Neural progenitor cell (in vitro differentiated cells): ENCODE measurements at places on chromosomes 2 and 18.
A peak's percentile ranks its signal among the peaks of the same experiment; 100 is the strongest.

DNA sequence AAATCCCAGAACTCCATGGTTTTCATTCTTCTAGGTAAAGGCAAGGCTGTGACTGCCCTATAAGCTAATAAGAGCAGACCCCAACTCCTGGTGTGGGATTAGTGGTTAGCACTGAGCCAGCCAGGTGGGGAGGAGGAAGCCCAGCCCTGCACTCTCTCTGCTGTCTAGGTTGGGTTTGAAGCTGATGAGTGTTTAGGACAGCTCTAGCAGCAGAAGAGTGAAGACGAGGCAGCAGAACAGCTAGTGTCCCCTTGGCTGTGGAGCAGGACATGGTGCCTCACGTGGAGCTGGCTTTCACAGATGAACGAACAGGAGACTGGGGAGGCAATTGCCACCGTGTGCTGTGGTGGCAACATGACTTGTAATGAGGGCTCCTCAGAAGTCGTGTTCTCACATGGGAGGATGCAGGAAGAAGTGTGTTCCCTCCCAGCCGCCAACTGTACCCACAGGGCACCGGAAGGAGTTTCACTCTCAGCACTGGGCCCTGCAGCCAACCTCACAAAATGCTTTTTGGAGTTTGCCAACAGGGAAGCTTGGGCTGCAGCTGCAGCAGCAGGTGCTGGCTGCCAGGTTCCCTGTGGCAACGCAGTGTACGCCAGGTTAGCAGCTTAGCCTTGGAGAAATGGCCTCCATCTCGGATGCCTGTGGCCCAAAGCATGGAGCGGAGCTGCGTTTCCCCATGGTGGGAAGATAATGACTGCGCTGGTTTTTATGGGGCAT is 328.2 kb downstream of the SETBP1 start:
- no peaks in the 10 kb centered on the region for H3K27me3 ChIP-seq
- no peak overlapping the region for H3K4me3 ChIP-seq
- H3K27ac ChIP-seq: no peak overlapping the region
- DNase-seq: no peak
- H3K4me1 ChIP-seq: peaks cover 2% of the 10 kb centered on the region

- H3K36me3 ChIP-seq: no peaks in the 10 kb centered on the region
- H3K27me3 ChIP-seq: no peaks in the 10 kb centered on the region
- DNase-seq: no peak
- peaks cover 30% of the 10 kb centered on the region for H3K4me1 ChIP-seq
Measured at GRCh38 chr2:221777119-221777518, 205.0 kb upstream of the EPHA4 start.

GRCh38 chr18:54928236-54928635 is 31.0 kb downstream of the CCDC68 start:
- DNase-seq: no peak
- no peaks in the 10 kb centered on the region for H3K27me3 ChIP-seq
- no peak overlapping the region for H3K27ac ChIP-seq
- H3K36me3 ChIP-seq: no peaks in the 10 kb centered on the region
- H3K4me1 ChIP-seq: no peaks in the 10 kb centered on the region

- H3K27me3 ChIP-seq: no peaks in the 10 kb centered on the region
- peaks cover 4% of the 10 kb centered on the region for H3K4me1 ChIP-seq
- DNase-seq: no peak
- no peak overlapping the region for H3K4me3 ChIP-seq
Measured at GRCh38 chr2:173571887-173572680, 217.4 kb downstream of the CDCA7 start.

DNA sequence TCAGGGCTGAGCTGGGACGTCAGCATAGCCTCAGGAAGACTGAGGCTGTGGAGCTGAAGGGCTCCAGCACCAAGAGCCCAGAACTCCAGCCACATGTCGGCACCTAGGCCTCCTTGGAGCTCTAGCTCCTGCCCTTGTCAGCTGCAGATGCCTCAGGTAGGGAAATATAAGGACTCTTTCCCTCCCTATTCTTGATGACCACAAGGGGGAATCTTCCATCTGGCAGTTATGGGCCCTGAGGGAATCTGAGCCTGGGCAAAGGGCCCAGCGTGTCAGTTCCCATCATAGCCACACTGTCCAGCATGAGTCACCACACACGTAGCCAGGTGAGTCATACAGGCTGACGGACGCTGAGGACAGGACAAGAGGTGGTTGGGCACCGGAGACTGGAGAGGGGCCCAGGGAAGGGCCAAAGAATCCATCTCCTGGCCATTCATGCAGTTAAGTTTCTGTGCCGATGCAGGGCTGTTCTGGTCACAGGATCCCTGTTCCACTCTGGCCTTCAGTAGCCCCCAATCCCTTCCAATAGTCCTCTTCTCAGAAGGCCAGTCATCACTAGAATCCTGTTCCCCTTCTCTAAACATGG is 1.8 kb downstream of the MPV17 start:
- H3K36me3 ChIP-seq: no peaks in the 10 kb centered on the region
- H3K27ac ChIP-seq: no peak overlapping the region
- peak; percentile 19 for DNase-seq
- H3K4me1 ChIP-seq: no peaks in the 10 kb centered on the region
- no peak overlapping the region for H3K4me3 ChIP-seq

DNA sequence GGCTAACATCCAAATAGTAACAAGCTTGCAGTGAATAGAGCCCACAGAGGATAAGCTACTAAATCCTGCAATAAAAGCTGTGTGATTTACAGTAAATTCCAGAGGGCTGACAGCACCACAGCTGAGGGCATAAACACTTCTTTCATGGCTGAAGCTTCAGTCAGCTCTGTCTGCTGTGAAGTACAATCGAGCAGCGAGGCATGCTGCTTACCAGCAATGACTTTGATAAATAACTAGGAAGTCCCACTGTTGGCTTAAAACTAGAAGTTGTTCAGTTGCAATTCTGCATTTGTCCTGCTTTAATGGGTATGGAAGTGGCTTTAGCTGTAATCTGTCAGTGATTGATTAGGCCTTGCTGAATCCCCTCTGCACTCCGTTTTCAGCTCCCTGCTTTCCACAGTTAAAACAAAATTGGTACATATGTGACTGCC is 65.2 kb upstream of the FIGN start:
- H3K4me1 ChIP-seq: peaks cover 19% of the 10 kb centered on the region
- H3K27me3 ChIP-seq: no peaks in the 10 kb centered on the region
- no peak overlapping the region for H3K27ac ChIP-seq

DNA sequence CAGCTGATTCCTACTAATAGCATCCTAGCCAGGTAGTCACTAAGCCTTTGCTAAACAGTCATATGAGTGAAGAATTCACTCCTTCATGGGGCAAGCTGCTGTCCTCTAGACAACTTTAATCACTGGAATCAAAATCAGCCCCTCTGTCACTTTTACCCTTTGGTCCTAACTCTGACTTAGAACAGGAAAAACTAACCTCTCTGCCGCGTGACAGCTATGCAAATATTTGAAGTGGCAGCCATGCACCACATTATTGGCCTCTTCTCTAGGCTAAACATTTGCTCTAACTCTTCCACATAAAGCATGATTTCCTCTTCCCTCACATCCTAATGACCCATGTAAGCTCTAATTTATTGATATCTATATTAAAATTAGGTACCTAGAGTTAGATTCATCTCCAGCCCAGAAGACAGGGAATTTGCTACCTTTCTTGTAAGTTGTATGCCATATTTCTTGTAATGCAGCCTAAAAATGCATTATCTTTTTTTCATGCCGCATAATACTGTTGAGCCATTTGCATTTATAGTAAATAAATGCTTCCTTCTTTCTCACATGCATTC is 12.8 kb upstream of the ONECUT2 start:
- no peaks in the 10 kb centered on the region for H3K4me1 ChIP-seq
- H3K36me3 ChIP-seq: no peaks in the 10 kb centered on the region
- peaks cover 77% of the 10 kb centered on the region for H3K27me3 ChIP-seq
- no peak overlapping the region for H3K4me3 ChIP-seq

- H3K4me1 ChIP-seq: peaks cover 11% of the 10 kb centered on the region
- no peak overlapping the region for H3K4me3 ChIP-seq
- no peaks in the 10 kb centered on the region for H3K36me3 ChIP-seq
Measured at GRCh38 chr2:28747714-28748113, 3.9 kb upstream of the PPP1CB start.

GRCh38 chr2:44358503-44358902 is 2.8 kb downstream of the PREPL start:
- H3K4me1 ChIP-seq: peaks cover 16% of the 10 kb centered on the region
- no peaks in the 10 kb centered on the region for H3K36me3 ChIP-seq
- H3K27ac ChIP-seq: no peak overlapping the region
- H3K27me3 ChIP-seq: no peaks in the 10 kb centered on the region
- no peak for DNase-seq

GRCh38 chr18:27954226-27954625 is 222.7 kb downstream of the CDH2 start:
- H3K27ac ChIP-seq: no peak overlapping the region
- H3K4me3 ChIP-seq: no peak overlapping the region
- peaks cover 16% of the 10 kb centered on the region for H3K4me1 ChIP-seq

DNA sequence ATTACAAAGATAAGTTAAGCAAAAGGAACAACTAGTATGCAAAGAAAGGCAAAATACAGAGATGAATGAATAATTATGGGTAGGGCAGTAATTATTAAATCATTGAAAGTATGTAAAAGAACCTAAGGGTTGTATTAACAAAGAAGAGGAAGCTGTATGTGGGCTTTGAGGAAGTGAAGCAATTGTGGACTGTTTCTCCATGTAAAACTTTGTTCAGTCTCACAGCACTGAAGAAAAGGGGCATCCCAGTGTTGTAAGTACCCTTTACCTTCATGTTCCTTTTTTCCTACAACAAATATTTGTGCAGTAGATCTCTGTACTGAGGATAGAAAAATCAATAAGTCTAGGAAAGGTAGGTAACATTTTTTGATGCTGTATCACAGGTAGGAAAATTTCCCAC is 388.7 kb upstream of the NRP2 start:
- no peaks in the 10 kb centered on the region for H3K36me3 ChIP-seq
- H3K4me3 ChIP-seq: no peak overlapping the region
- DNase-seq: no peak
- peaks cover 6% of the 10 kb centered on the region for H3K4me1 ChIP-seq
- no peaks in the 10 kb centered on the region for H3K27me3 ChIP-seq

DNA sequence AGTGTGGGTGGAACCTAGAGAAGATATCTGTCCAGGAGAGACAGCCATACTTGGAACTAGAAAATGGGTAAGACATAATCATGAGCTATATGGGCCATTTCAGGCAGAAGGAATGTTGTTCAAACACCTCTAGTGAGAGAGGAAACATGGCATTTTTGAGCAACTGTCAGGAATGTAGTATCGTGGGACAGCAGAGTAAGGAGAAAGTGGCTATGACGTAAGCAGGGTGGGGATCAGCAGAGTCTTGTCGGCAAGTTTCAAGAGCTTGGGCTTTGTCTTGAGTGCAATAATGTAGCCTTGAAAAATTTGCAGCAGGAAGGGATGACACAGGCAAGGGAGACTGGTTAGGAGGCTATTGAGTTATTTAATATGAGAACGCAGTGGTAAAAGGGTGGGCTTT is 20.4 kb downstream of the SERPINB7 start:
- no peaks in the 10 kb centered on the region for H3K27me3 ChIP-seq
- no peak overlapping the region for H3K4me3 ChIP-seq
- H3K4me1 ChIP-seq: no peaks in the 10 kb centered on the region
- no peak for DNase-seq

DNA sequence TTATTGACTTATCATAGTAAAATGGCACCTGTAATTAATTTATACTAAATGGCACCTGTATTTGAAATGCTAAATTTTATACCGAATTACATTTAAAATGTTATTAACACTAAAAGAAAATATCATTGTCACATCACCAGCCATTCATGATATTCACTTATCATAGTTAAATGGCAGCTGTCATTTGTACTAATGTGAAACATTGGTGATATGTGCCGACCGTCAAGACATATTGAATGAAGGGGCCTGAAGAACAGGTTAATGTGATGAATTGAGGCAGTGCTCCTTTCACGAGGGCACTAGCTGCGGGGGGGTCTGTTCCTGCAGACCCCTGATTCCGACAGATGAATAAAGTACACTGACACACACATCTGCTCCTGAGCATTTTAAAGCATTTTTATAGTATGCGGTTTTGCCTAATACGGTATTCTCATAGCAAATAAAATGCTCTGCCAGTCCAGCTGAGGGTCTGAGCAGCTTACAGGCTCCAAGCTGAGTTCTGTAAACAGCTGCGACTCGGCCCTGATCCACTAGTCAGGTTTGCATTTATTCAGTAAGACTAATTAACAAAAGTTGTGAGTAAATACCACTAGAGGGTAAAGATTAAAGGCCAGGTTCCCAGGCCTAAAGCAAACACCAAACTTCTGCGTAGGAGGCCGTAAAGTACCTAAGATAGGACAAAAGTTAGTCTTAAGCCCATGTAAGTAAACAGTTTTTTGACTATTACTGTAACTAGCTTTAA is 593.4 kb upstream of the NETO1 start:
- DNase-seq: peak; percentile 36
- no peaks in the 10 kb centered on the region for H3K27me3 ChIP-seq
- H3K36me3 ChIP-seq: no peaks in the 10 kb centered on the region
- H3K4me3 ChIP-seq: no peak overlapping the region
- peaks cover 13% of the 10 kb centered on the region for H3K4me1 ChIP-seq
- H3K27ac ChIP-seq: peak overlapping the region; percentile 11

- no peak overlapping the region for H3K4me3 ChIP-seq
- DNase-seq: no peak
- H3K27me3 ChIP-seq: no peaks in the 10 kb centered on the region
- no peaks in the 10 kb centered on the region for H3K36me3 ChIP-seq
- H3K4me1 ChIP-seq: no peaks in the 10 kb centered on the region
- no peak overlapping the region for H3K27ac ChIP-seq
Measured at GRCh38 chr2:241125626-241126025, 23.5 kb upstream of the MTERF4 start.

GRCh38 chr2:55672630-55673029 is 21.0 kb downstream of the PNPT1 start:
- peaks cover 15% of the 10 kb centered on the region for H3K36me3 ChIP-seq
- DNase-seq: no peak
- no peak overlapping the region for H3K27ac ChIP-seq
- no peaks in the 10 kb centered on the region for H3K27me3 ChIP-seq

GRCh38 chr2:7356909-7357584 is 439.8 kb downstream of the RNF144A start:
- H3K4me3 ChIP-seq: no peak overlapping the region
- H3K27me3 ChIP-seq: no peaks in the 10 kb centered on the region
- H3K36me3 ChIP-seq: no peaks in the 10 kb centered on the region
- no peak for DNase-seq
- no peaks in the 10 kb centered on the region for H3K4me1 ChIP-seq

DNA sequence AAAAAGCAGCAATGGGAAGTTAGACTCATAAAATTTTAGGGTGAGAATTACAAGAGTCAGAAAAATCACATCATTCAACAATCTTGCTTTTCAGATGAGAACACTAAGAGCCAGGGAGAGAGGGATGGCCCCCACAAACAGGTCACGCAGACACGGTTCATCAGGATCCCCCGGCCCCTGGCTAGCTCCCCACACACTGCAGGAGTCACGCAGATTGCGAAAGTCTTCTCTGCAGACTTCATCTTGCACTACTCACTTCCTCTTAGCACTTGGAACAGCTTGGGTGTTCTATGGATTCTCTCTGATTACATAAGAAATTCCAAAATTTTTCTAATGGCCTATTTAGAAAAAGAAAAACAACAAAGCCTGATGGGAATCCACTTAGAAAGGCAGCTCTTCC is 21.6 kb upstream of the SULT1C2 start:
- H3K4me1 ChIP-seq: peaks cover 12% of the 10 kb centered on the region
- H3K27me3 ChIP-seq: no peaks in the 10 kb centered on the region
- DNase-seq: no peak
- H3K27ac ChIP-seq: no peak overlapping the region
- no peak overlapping the region for H3K4me3 ChIP-seq
- no peaks in the 10 kb centered on the region for H3K36me3 ChIP-seq

GRCh38 chr2:217075268-217076057 is 215.6 kb upstream of the TNP1 start:
- peaks cover 12% of the 10 kb centered on the region for H3K4me1 ChIP-seq
- no peaks in the 10 kb centered on the region for H3K27me3 ChIP-seq
- peak; percentile 45 for DNase-seq
- peak overlapping the region; percentile 14 for H3K27ac ChIP-seq
- H3K36me3 ChIP-seq: no peaks in the 10 kb centered on the region
